Osteocyte (in vitro differentiated cells): ENCODE measurements at places on chromosomes 4 and X.

DNA sequence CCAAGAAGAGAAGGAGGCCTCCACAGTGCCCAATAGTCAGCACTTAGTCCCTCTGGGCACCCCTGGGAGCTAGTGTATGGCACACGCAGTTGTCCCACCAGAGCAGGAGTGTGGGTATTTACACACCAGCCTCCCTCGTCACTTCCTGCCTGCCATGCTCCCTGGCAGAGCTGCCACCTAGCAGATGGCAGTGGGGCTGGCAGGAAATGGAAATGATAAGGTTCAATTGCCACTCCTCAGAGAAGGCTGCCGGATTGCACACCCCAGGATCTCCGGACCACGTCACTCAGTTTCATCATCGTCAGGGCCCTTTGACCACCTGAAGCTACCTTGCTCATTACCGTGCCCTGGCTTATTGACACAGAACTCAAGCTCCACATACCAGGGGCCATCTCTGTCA, 173.3 kb upstream of the PSAPL1 start:
- no peak for DNase-seq

- no peak for DNase-seq
Observed at GRCh38 chr4:55125763-55126541, 557 bp upstream of the KDR start.

DNA sequence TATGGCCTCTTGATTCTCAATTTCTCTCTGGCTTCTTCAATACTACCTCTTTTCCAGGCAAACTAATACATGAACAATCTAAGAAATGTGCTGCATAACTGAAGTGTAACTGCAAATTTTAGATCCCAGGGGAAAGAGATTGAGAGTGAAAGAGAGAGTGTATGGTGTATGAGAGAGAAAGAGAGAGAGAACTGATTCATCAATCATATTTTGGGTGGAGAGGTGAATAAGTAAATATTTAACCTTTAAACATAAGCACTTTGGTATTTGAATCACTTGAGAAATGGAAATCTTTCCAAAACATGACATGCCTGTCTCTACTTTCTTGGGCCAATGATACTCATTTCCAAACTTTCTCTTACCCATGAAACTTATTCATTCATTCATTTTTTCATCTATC, 147.2 kb upstream of the DIPK2B start:
- DNase-seq = no peak

DNA sequence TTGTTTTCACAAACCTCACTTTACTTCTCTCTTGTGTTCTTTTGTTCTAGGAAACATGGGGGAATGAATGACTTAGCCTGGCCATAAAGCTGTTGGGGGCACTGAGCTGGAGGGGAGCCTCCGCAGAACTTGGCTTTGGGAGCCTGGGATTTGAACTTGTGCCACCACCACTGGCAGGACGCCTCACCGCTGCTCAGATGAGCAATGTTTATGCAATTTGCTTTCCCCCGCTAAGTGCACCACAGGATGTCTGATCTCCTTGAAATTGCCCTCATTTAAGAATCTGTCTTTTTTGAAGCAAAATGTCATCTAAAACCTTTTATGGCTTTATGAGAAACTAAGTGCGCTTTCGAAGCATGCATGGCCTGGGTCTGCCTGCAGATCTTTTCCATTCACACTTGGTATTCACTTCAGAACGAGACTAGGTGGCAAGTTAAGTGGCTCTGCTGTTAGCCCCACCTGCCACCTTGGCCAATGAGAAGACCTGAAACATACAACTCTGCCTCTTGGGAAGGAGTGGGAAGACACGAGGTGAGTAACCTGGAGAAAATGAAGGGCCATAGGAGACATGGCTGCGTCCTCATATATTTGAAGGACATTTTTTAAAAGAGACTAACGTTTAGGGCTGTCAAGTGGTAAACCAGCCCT, 119.3 kb downstream of the LDB2 start:
- DNase-seq = no peak

DNA sequence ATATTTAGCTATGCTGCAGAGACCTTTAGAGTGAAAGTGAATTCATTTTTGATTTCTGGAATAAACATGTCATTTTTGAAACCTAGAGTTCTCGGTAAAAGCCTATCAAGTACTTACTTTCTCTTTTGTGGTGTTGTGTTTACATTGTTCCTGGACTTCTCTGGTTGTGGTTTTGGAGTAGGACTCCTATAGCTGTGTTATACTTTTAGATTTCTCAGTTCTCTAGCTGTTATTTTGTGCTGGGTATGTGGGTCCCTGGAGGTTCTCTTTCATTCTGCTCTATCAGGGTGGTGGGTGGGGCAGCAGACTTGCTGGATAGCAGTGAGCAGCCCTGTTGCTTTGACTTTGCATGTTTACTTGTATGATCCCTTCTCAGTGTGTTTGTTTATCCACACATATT, 25.6 kb upstream of the MSMO1 start:
- DNase-seq = no peak

- no peak for DNase-seq
Observed at GRCh38 chr4:123133397-123134050, 211.1 kb upstream of the NUDT6 start.

GRCh38 chr4:147367891-147368290, 113.0 kb upstream of the EDNRA start:
- no peak for DNase-seq

DNA sequence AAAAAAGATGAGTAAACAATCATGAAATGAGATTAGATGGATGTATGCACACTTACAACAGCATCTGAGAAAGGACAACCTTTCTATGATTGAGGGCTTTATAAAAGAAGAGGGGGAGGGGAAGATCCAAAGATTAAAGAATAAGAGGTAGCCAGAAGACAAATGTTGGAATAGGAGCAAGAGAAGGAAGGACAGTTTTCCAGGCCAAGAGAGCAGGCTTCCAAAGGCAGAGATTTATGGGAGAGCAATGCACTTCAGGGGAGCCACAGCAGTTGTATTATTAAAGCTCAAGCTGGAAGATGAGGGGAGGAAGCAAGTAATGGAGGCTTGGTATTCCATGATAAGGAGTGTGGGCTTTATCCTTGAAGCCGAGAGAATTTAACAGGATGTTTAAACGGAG, 110.3 kb upstream of the PTPN13 start:
- DNase-seq = no peak

- no peak for DNase-seq
Observed at GRCh38 chr4:30610361-30610760, 109.8 kb upstream of the PCDH7 start.

GRCh38 chr4:171601091-171601490, 212.1 kb upstream of the GALNTL6 start:
- no peak for DNase-seq

- DNase-seq = no peak
Observed at GRCh38 chr4:7463566-7464258, 29.0 kb upstream of the PSAPL1 start.

GRCh38 chr4:106329041-106329618, 12.8 kb downstream of the AIMP1 start:
- DNase-seq = no peak
